HCT116 (cell line): ENCODE measurements at places on chromosomes 3 and 15. TPM values are rescaled to one million over a fixed set of nuclear protein-coding genes. Genes with fewer than 3 reads are reported as not detected.

Gene LRRC31
- not detected for total RNA-seq

Gene MAP6D1
- total RNA-seq: 5.3 TPM

Gene MTHFS
- total RNA-seq: 30.5 TPM

Gene FEZF2
- total RNA-seq: not detected

Gene DUOX2
- total RNA-seq: 0.44 TPM

Gene HAUS2
- total RNA-seq: 39.8 TPM

Gene OTOL1
- not detected for total RNA-seq

Gene RLBP1
- total RNA-seq: 0.12 TPM

Gene PRR20G
- 0.30 TPM for total RNA-seq

Gene VPS39
- total RNA-seq: 40.1 TPM

Gene LRTM1
- total RNA-seq: not detected

Gene TEX55
- total RNA-seq: not detected

Gene TUSC7
- total RNA-seq: not detected

Gene SLC6A1
- total RNA-seq: not detected

Gene LOXL1
- total RNA-seq: 14.9 TPM

Gene FAM3D
- 0.32 TPM for total RNA-seq

Gene CAMK1
- 19.7 TPM for total RNA-seq

Gene PAQR5
- total RNA-seq: 34.0 TPM

Gene NDN
- not detected for total RNA-seq

Gene ACP3
- 0.79 TPM for total RNA-seq

Gene CELF6
- total RNA-seq: 0.52 TPM

Gene CIDEC
- total RNA-seq: not detected

Gene SLC51A
- not detected for total RNA-seq

Gene ELP6
- 38.8 TPM for total RNA-seq
